ENCODE measurements at places on chromosomes 11 and 22.

DNA sequence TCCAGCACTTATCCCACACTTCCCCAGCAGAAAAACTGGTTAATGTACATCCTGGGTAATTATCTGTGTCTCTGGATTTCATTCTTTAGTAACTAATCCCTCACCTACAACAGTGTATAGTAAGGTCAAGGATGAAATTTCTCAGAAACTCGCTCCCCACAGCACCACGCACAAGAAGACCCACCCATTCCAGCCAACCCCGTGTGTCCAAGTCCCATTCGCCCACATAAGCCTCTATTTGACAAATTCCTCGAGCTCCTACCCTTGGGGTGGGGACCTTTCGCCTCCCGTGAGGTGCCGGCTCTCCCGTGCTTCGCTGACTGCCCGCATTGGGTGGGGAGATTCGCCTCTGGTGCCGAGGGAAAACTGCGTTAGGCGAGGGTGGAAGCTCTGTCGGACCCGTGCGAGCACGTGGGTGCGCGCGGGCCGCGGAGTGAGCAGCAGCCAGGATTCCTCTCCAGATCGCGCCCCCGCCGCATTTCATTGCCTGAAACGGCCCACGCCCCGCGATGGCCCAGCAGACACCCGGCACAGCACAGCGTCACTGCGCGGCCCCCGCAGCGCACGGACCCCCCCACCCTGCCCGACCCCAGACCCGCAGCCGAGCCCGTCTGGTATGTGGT lies 866 bp downstream of the EXPH5 start:
- no peak for DNase-seq

DNA sequence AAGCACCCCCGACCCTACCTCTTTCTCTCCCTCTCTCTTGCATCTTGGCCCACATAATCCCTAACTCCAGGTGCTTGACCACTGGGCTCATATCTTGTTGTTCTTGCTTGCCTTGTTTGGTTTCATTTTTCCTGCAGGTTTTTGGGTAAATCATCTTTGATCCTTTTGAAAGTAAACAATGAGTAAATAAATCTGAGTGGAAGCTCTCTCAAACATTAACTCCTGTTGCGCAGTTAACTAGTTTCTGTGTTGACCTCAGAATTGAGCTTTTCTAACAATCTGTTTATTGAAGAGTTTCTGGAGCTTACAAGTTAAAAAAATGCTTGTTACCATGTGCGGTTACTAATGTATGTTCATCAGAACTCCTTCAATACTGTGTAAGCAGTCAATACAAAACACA lies 38.8 kb upstream of the MICAL2 start:
- DNase-seq, result no peak

GRCh38 chr11:16292167-16292859 lies 64.0 kb downstream of the SOX6 start:
- no peak for DNase-seq

DNA sequence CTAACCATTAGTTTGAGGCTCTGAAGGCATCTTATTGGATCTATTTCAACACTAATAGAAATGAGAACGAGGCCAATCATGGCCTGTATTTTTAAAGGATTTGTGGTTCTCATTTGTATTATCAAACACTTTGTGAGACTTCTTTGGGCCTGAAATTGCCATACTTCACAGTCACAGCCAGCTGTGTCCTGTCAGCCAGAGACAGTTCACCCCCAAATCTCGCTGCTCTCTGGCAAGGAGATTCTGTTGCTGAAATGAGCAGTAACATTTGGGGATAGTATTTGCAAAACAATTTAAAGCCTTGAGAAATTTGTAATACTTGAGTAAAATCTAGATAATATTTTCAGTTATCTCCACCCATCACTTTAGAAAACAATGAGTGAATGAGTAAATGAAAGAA lies 26.9 kb upstream of the TENM4 start:
- no peak for DNase-seq

DNA sequence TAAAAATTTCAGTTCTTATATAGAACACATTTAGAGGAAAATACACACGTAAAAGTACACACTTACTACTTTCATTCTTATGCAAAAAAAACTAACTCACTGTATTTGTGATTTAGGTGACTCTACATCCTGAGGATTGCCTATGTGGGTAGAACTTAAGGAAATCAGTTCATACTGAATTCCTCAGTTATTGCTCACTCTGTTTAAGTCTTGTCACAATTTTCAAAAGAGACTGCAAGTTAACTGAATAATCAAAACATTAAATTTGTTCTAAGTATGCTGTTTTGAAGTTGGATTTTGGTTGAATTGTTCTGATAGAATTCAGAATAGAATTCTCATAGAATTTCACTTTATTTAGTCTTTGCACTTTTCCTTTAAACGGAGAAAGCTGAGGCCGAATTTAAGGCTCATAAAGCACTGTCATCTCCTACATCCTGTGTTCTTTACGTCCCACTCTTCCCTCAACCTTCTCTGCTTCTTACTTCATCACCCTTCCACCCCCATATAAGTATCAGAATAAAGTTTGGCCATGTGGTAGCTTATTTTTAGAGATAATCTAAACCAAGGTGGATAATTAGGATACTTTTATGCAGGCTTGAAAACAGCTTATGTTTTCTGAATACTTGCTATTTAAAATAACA lies 59.8 kb downstream of the APOL5 start:
- peak; percentile 80 for DNase-seq

- no peak for DNase-seq
Observed at GRCh38 chr11:123480290-123480815, 50.3 kb downstream of the GRAMD1B start.

GRCh38 chr11:27429761-27430393 lies 42.7 kb downstream of the LGR4 start:
- no peak for DNase-seq

- peak; percentile 93 for DNase-seq
Observed at GRCh38 chr11:35617687-35618496, at the start of gene FJX1. Gene FJX1 (plus strand): TSS chr11:35618460. CDS start chr11:35618637, 177 bp downstream.

DNA sequence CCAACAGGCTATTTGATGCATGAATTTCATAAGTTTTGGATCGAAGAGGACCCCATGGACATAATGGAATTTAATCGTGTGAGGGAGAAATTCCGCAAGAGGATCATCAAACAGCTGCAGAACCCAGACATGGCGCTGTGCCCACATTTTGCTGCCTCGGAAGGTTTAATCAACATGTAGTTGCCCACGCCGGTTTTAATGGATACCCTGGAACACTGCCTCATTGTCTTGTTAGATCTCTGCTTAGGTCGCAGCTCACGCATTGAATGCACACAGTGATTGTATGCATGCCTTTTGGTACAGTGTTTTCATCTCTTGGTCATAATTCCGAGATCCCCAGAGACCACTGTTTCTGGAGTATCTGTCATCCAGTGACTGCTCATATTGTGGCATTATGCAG lies 46.8 kb downstream of the SLN start:
- peak; percentile 5 for DNase-seq

DNA sequence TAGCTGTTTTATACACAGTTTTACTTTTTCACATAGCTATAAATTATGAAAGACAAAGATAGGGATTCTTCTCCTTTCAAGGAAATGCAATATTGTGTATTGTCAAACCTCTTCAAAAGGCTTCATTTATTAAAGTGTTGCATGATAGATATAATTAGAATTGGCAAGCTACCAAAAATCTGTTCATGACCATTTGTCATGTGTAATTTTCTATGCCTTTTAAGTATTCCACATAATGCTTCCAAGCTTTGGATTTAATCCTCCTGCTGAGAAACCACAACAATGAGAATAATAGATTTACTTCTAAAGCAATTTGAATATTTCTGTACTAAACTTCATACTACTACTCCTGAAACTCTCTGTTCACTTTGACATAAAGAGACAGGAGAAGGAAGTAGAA lies 403.2 kb upstream of the CCDC179 start:
- no peak for DNase-seq

- no peak for DNase-seq
Observed at GRCh38 chr11:120343429-120343828, 7.2 kb downstream of the ARHGEF12 start.

- DNase-seq, result no peak
Observed at GRCh38 chr11:126430581-126431335, 75.3 kb downstream of the ST3GAL4 start.

DNA sequence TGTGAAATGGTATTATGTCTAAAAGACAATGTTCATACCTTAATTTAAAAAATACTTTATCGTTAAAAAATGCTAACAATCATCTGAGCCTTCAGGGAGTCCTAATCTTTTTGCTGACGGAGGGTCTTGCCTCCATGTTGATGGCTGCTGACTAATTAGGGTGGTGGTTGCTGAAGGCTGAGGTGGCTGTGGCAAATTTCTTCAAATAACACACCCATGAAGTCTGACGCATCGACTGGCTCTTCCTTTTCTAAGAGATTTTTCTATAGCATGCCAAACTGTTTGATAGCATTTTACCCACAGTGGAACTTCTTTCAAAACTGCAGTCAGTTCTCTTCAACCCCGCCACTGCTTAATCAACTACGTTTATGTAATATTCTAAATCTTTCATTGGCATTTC lies 33.6 kb downstream of the TCF20 start:
- DNase-seq, result no peak

- DNase-seq, result no peak
Observed at GRCh38 chr11:28835317-28835716, 727.1 kb downstream of the METTL15 start.

GRCh38 chr11:33835143-33835878 lies 56.6 kb downstream of the LMO2 start:
- DNase-seq, result peak; percentile 70

All from fibroblast of pulmonary artery (primary cell).